ENCODE measurements at places on chromosomes 5 and 9.
A peak's percentile ranks its signal among the peaks of the same experiment; 100 is the strongest.

DNA sequence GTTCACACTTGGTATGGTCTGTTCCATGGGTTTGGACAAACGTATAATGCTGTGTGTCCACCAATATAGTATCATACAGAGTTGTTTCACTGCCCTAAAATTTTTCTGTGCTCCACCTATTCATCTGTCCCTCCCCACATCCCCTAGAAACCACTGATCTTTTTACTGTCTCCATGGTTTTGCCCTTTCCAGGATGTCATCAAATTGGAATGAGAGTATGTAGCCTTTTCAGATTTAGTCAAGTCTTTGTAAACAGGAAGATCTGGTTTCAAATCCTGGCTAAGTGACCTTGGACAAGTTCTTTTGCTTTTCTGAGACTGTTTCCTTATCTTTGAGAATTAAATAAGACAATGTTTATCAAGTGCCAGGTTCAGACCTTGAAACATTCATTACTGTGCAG, 13.2 kb upstream of the LVRN start:
- DNase-seq, result no peak

DNA sequence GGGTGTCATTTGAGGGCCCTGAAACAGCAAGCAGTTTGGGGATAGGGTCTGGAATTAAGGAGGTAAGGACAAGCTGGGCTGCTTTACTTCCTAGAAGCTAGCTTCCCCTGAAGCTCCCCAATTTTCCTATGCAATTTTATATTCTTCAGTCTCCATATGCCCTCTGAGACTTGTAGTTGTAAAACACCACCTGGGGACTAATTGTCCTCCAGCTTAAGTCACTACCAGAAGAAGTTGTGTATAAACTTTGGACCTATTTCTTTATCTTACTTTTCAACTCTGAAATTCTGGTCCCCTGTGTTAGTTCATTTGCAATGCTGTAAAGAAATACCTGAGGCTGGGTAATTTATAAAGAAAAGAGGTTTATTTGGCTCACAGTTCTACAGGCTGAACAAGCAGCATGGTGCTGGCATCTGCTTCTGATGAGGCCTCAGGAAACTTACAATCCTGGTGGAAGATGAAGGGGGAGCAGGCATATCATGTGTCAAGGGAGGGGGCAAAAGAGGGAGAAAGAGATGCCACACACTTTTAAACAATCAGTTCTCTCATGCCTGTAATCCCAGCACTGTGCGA, 41.1 kb upstream of the CPEB4 start:
- no peak for DNase-seq

DNA sequence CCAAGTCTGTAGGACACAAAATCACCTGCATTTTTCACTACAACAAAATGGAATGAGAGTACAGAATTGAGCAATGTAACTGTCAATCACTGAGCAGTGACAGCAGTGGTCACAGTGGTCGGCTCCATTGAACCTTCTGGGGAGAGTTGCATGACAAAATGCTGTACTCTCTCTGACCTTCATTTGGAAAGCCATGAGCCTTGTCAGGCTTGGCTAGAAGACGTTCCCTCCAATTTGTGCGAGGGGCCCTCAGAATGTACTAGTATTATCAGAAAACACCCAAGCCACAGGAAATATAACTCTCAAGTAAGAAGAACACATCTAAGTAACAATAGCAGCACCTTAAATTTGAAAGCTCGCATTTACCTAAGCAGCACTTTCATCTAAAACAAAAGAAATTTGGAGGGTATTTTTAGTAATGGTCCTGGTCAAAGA, 425.6 kb upstream of the MEF2C start:
- no peak for DNase-seq

DNA sequence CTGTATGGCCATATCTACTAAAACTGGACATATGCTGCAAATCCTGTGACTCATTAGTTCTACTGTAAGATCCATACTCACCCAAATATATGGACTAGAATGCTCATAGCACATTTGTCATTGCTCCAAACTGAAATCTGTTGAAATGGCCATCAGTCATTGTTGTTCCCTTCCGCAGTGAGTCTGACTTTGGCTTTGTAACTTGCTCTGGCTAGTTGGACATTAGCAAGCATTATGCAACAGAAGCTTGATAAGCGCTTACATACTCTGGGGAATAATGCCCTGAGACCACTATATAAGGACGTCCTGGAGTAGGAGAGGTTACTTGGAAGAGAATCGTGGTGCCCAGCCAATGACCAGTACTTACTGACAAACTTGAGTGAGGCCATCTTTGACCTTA, 9.0 kb downstream of the KIAA1958 start:
- no peak for DNase-seq

DNA sequence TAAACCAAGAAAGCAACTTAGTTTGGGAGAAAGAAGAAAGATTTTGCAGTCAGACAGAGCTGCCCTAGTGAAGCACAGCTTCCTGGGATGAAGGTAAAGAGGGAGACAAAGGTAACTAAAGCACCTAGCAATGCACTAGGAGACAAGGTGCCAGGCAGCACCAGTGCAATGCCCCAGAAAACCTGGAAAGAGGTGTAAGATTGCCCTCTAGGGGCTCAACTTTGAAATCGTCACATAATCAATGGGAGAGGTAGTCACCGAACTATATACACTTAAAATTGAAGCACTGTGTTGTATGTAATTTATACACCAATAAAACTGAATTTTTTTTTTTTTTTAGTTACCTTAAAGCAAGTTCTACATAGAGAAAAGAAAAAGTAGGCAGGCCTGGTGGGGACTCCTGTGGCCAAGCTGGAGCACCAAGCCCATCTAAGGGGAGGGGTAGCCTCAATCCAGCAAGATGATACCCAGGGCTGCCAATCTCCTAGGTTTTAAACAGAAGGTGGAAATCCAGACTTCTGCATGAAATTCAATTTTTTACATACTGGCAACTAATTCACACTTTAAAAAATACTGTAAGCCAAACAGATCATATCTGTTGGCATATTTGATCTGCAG, 48.2 kb downstream of the CDK5RAP2 start:
- peak; percentile 44 for DNase-seq

GRCh38 chr9:15262581-15262980, 44.4 kb downstream of the TTC39B start:
- DNase-seq, result no peak

DNA sequence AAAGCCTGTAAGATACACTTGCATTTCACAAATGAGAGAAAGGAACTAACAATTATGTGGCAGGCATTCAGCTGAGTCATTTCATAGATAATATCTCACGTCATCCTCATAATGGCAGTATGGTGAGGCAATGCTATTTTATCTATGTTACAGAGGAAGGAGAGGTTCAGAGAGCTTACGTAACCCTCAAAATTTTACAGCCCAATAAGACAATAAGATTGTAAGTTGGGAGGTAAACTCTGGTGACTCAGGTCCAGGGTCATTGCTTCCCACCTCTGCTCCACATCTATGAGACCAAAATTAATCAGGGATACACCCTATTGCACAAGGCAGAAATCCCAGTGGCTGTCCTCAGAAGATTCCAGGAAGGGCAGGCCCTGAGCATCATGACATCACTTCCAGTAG, 309.7 kb downstream of the NSG2 start:
- DNase-seq, result no peak

DNA sequence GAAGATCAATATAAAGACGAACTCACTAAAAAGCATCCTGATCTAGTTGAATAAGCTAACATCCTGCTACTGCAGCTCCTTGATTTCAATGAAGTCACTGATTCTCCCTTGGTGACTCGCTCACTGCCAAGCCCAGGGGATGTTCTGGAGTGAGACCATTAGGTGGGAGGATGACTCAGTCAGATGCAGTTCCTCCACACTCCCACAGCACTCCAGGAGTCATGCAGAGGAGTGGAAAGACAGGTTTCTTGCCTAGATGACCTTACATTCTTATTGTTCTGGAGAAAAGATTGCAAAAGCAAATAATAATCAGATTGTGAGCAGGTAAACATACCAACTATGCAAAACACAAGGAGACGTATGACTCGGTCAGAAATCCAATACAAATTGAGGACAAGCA, 15.3 kb downstream of the GCNT4 start:
- no peak for DNase-seq

DNA sequence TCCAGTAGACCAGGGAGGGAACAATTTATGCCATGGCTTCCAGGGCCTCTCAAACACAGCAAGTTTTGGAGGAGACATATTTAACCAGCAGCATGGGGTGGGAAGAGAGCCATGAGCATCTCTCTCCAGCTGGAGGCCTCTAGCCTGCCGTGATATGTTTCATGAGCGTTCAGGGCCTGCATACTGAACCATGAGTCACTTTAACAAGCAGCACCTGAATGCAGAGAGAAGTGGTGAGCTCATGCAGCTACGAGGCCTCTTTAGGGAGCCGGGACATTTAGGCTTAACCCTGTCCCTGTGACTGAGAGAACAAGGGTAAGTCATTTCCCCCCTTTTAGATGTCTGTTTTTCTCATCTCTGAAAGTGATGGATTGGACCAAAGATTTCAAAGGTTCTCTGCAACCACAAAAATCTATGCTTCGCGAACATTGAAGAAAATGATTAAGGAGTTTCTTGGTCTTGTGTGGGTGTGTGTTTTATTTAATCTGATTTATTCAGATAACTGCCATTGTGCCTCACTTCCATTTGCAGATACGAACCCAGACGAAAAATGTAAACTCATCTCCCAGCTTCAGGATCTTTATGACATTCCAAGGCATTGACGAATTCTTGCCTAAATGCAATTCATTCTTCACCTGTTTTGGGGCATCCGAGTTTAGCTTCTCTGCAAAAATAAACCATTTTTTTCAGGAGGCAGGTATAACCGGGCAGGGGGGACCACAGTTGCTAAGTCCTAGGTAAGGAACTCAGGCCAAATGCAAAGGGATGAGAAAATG, 157.0 kb downstream of the GABBR2 start:
- DNase-seq, result no peak

GRCh38 chr9:76658510-76659231, 105.6 kb upstream of the PCA3 start:
- DNase-seq, result no peak

GRCh38 chr5:109743770-109744212, 54.1 kb downstream of the MAN2A1 start:
- DNase-seq, result no peak

Measured in NCI-H2107 (cell line).